Stimulated activated CD8-positive, alpha-beta memory T cell treated with anti-CD3 and anti-CD28 coated beads, Interleukin-4, amount 100 ng/mL, for 1 hour (primary cell): ENCODE measurements at places on chromosomes 1 and 21.

GRCh38 chr1:79042117-79042516, 35.6 kb upstream of the ADGRL4 start:
- no peak for DNase-seq

GRCh38 chr1:198657550-198658064, 18.8 kb downstream of the PTPRC start:
- no peak for DNase-seq

GRCh38 chr1:29224356-29224837, 6.3 kb downstream of the MECR start:
- DNase-seq: no peak

GRCh38 chr1:30375156-30375555, 348.2 kb downstream of the MATN1 start:
- no peak for DNase-seq

DNA sequence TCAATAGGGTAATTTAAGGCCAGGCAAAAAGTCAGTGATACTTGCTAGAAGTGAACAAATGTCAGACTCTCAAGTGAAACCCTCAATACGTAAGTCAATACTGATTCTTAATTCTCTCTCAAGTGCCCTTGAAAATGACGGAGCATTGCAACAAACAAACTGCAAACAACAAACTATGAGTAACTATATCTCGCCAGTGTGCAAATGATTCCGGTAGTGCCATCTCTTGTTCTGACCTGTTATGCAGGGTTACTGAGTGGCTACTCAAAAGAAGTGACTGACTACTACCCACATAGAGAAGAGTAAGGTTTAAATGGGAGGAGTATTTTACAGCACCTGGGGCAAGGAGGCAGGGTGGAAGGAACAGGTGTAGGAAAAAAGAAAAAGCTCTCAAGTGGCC, 1.6 kb downstream of the SLC19A2 start:
- no peak for DNase-seq

GRCh38 chr1:43414634-43415223, 25.0 kb downstream of the SZT2 start:
- peak; percentile 37 for DNase-seq

DNA sequence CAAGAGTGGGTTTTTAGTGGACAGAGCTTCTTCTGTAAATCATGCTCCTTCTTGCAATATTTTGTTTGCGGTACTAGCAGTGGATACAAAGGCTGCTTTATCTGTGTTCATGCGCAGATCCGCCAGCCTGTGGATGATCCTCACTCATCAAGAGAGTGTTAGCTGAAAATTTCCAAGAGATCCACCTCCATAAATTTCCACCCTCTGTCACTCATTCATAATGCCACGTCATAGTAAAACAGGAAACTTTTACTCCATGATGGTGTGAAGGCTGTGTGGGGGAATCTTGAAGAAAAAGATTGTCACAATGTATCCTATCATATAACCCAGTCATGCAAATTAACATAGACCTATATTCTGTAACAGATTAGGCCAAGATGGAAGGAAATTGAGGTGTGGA, 4.4 kb upstream of the MAPKAPK2 start:
- no peak for DNase-seq
